ENCODE measurements at places on chromosomes 6 and 20.

DNA sequence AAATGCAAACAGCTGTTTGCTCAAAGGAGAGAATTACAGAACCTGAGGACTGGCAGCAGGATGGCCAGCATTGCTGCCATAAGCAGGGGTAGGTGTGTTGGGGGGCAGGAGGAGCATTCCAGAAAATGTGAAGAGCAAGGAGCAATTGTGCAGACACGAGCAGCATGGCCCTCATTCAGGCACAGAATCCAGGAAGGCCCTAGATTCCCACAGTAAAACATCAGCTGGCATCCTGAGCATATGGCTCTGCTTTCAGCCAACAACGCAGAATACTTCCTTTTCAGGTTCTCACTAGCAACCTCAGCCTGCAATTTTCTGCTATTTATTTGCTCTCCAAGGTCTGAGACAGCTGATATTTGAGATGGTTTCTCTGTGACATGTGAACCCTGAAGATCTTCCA is 243.4 kb upstream of the POU3F2 start:
- DNase-seq = no peak

DNA sequence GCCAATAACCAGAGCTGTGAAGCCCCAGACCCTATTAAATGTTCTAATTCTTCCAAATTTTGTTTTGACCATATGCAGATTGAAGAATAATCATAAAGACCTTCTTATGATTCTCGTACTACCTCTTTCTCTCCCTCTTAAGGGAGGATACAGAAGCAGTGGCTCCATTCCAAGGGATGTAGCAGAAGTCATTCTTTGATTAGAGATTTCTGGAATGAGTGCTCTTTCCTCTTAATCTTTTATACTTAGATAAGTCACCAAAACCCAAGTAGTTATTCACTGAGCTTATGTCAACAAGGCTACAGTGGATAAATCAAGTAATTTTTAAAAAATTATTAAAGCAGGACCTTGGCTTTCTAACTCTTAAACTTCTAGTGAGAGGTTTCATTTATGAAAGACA is 266.0 kb upstream of the STXBP5 start:
- DNase-seq = no peak

DNA sequence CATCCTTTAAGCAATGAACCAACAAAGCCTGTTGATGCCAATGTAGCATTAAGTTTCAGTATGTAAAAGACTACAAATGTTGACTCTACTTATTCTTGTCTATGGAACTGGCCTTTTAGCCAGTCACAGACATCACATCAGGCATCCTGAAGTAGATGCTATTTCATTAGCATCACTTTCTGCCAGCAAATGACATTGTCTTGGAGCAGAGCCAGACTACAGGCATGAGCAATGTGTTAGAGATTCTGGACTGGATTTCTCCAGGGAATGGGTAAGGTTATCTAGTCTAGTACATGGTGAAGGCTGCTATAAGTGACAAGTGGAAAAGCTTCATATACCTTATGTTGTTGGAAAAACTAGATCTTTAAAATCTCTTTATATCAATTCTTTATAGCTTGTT is 142.9 kb downstream of the ADGRB3 start:
- no peak for DNase-seq

DNA sequence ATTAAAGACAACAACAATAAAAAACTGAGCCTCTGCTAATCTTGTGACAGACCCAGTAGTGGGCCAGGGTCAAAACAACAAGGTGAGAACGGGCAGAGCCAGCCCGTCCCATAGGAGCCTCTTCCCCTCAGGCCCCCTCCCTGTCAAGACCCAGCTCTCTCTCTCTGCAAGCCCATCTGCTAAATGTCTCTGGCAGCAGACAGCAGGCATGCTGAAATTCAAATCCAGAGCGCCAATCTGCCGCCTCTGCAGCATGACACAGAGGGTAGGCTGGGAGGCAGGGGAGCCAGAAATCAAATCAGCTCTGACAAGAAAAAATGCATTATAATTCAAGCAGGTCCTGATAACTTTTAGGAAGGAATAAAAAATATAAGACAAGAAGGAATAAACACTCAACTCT is 26.3 kb downstream of the METTL24 start:
- DNase-seq = no peak

DNA sequence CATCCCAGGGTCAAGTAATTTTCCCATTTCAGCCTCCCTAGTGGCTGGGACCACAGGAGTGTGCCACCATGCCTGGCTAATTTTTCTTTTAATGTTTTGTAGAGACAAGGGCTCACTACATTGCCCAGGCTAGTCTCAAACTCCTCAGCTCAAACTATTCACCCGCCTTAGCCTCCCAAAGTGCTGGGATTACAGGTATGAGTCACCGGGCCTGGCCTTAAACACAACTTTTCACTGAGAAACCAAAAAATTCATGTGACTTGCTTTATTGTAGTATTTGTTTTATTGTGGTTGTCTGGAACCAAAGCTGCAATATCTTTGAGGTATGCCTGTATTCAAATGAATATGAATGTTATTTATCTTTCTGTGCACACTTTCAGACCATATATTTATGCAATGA is 72.2 kb downstream of the RWDD2A start:
- DNase-seq = no peak

DNA sequence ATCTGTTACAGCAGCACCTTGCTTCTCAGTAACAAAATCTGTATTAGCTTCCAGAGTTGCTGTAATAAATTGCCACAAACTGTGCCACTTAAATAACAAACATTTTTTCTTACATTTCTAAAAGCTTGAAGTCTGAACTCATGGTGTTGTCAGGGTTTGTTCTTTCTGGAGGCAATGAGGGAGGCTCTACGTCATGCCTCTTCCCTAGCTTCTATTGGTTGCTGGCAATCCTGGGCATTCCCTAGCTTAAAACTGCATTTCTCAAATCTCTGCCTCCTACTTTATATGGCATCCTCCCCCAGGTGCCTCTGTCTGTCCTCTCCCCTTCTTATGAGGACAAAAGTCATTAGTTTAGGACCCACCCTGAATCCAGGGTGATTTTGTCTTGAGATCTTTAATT is 41.6 kb upstream of the TMEM244 start:
- no peak for DNase-seq

DNA sequence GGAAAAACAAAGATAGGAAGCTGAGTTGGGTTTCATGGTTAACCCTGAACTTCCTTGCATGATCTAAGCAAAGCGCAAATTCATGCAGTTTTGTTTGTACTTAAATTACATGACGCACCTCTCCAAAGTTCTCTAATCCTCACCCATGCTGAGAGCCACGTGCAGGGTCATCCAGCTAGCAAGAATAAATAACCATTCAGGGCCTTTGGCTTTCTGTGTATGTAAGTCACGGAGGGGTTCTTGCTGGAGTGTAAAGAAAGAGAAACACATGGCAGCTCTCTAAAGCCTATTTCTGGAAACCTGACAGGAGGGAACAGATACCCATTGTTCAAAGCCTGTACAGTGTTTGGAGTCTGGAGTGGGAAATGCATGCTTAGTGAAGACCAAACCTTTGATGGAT is 171.7 kb upstream of the CCN2 start:
- no peak for DNase-seq

DNA sequence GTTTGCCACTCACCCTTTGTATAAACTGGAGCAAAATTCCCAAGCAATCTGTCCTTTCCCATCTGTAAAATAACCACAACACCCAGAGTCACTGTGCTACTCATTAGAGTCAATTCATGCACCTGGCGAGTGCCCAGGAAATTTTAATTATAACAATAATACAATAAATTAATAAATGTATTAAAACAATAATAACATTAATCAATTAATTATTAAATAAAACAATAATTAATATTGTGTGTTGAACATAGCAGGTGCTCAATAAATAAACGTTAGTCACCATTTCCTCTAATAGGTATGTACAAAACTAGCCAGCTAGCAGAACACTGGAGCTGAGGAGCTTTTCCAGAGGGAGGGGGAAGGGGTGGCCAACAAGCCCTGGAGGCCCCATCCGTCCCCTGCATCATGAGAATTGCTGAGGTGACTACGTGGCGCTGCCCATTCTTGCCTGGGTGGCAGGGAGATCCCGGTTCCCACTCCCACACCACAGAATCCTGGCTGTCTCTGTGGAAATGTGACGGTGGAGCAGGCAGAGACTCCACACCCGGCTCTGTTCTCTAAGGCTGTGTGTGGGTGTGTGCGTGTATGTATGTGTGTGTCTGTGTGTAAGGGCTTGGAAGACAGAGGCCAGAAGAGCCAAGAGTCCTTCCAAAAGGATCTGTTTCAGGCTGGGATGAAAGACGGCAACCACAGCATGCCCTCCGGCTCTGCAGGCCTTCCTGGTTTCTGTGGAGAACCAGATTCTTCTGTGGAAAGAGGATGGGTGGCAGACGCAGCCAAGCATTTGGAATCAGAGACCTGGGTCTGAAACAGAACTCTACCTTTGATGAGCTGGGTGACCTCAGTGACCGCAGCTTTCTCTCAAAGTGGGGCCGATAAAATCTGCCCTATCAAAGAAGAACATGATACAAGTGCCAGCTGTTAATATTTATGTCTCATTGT is 18.8 kb upstream of the EZR start:
- no peak for DNase-seq

- no peak for DNase-seq
Observed at GRCh38 chr6:52546192-52546591, 30.7 kb downstream of the TRAM2 start.

GRCh38 chr20:44111712-44112335 is 75.2 kb downstream of the JPH2 start:
- no peak for DNase-seq

DNA sequence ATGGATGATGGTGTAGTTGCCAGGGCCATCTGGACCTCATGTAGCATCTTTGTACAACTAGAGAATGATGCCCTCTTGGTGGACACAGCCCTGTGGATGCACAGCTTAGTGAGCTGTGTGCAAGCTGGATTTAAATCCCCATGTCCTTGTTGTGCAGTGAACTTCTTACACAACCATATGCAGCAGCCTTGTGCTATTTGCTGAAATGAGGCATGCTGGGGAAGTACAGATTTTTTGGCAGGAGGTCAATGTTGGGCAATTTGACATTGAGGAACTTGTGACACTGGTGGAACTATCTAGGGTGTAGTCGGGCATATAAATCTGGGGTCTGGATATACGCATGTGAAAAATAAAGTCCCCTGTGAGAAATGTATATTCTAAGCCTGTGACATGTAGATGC is 5.8 kb upstream of the CDC5L start:
- no peak for DNase-seq

DNA sequence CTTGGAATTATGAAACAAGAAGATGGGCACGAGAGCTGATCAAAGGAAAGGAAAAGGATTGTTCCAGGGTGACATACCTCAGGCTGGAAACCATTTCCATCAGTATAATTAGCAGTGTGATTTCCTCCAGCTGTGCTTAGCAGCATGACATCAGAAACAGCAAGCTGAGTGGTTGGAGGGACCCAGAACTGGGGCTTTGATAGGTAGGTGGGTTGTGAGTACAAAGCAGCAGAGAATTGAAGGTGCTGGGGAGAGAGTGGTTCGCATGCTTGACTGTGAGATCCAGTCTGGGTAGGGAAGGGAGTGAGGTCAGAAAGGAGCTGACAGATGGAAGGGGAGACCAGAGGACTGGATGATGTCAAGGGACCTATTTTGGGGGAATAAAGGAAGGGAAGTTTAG is 90.4 kb downstream of the CD164 start:
- no peak for DNase-seq

GRCh38 chr20:6395695-6396094 is 272.9 kb upstream of the FERMT1 start:
- no peak for DNase-seq

GRCh38 chr6:16769986-16770376 is 8.7 kb upstream of the ATXN1 start:
- DNase-seq = no peak

DNA sequence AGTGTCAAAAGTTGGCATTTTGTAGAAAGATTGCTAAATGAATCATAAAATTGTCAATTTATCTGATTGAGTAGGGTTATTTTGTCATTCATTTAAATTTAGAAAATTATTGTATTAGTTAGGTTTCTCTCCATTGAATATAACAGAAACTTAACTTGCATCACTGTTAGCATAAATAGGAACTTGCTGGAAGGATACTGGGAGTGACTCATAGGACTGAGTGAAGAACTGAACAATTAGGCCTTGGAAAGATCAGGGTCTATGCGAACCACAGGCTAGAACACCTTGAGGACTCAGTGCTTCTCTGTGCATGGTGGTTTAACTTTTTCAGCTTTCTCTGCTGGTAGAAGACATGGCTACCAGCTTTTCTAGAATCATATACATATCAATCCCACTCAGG is 67.7 kb upstream of the IFNGR1 start:
- no peak for DNase-seq

DNA sequence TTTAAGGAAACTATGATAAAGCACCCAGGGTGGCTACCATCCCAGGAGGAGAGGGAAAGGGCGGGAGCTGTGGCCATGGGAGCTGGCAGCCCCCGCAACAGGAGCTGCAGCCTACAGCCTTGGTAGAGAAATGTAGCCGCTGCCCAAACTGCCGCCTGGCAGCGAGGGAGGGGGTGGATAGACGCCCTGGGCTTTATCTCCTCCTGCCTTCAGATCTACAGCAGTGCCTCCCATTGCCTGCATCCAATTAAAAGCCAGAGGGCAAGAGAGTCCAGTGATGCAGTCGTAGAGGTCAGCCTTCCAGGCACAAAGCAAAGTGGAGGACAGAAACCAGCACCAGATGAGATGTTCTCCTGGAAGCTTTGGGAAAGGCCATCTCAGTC is 35.0 kb upstream of the ZFAND3 start:
- DNase-seq = no peak

GRCh38 chr6:110786271-110786670 is 29.0 kb downstream of the CDK19 start:
- DNase-seq = no peak

DNA sequence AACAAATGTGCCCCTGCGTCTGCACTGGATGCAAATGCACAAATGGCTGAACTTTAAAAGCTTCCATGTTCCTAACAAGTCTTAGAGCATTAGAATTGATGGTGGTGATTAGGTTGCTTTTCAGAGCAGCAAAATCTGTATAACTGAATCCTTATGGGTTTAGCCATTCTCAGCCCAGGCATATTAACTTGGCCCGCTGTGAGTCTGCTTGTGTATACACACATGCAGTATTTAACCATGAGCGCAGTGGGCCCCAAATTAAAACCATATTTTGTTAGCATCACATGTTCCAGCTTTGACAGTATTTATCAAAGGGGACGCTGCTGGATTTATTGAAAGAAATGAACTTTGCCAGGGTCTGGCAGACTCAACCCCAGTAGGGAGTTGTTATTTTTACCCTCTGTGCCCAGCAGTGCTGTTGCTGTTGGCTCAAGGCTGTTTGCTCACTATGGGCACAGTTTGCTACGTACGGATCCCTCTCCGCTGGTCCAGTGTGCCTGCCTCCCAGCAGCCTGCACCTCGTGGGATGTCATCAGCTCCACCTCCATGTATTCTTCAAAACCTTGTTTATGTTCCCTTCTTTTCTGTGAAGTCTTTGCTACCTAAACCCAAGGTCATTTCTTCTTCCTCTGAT is 144.7 kb downstream of the QRSL1 start:
- no peak for DNase-seq

DNA sequence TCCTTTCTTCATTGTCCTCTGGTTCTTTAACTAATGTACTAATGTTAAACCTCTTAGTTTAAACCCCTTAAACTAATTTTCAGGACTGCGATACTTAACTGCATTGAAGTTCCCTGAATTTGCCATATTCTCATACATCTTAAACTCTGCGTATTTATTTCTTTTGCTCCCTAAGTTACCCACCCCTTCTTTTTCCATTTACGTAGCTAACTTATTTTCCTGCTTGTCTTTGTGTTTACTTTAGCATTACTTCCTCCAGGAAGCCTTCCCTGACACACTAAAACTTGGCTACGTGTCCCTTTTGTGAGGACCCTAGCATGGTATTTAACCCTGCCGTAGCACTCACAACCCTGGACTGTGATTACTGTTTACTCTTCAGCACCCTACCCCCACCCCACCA is 79.0 kb downstream of the UBR2 start:
- no peak for DNase-seq

- DNase-seq = no peak
Observed at GRCh38 chr6:53062169-53062539, 3.0 kb upstream of the FBXO9 start.
